ENCODE measurements at places on chromosomes 1 and 21. TPM values are rescaled to one million over a fixed set of nuclear protein-coding genes. Genes with fewer than 3 reads are reported as not detected.
A peak's percentile ranks its signal among the peaks of the same experiment; 100 is the strongest.

COL8A2 gene
- total RNA-seq = 0.06 TPM

DNA sequence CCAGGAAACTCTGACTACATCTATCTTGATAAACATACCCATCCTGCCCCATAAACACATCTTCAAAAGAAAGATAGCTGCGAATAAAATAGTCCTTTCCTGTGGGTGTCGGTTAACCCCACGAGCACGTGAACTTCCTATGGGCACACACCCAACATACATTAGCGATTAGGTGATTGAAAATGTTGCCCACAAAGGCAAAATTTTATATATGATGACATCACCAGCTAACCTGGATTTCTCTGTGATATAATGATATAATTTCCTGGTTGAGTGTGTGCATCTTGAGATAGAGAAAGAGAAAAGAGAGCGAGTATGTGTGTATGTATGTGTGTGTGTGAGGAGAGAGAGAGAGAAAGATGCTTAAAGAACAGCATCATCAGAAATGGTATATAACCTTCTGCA lies 296.1 kb downstream of the PTPRC start:
- H3K36me3 ChIP-seq = no peaks in the 10 kb centered on the region
- no peaks in the 10 kb centered on the region for H3K27me3 ChIP-seq
- H3K4me1 ChIP-seq = peaks cover 13% of the 10 kb centered on the region
- peak overlapping the region; percentile 69 for H3K4me3 ChIP-seq

KRTAP11-1 gene
- total RNA-seq = not detected

SYPL2 gene
- not detected for total RNA-seq

DNA sequence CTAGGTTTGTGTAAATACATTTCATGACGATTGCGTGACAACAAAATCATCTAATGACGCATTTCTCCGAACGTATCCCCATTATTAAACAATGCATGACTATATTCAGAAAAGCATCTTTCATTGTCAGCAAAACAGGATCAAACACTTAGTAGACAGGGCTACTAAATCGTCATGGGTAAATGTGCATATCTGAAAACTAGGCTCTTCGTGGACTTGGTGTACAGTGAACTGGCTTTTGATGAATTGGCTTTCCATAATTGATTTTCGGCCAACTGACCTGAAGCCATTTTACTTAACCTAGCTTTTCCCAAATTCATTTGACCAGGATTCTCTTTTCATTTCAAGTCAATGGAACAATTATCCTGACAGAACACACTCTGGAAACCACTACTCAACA lies 665.0 kb downstream of the SMYD3 start:
- H3K27ac ChIP-seq = no peak overlapping the region
- no peak for DNase-seq
- H3K4me1 ChIP-seq = no peaks in the 10 kb centered on the region
- H3K36me3 ChIP-seq = no peaks in the 10 kb centered on the region
- H3K4me3 ChIP-seq = no peak overlapping the region

- peaks cover 7% of the 10 kb centered on the region for H3K4me1 ChIP-seq
- H3K27ac ChIP-seq = no peak overlapping the region
- no peaks in the 10 kb centered on the region for H3K27me3 ChIP-seq
These were observed 22.1 kb downstream of the PTPRF start for GRCh38 chr1:43552813-43553212.

All from CD4-positive, alpha-beta T cell (primary cell).